ENCODE measurements at places on chromosomes 11 and 22. TPM values are rescaled to one million over a fixed set of nuclear protein-coding genes. Genes with fewer than 3 reads are reported as not detected.

The MMP12 gene
- total RNA-seq = not detected

The KRTAP5-11 gene
- not detected for total RNA-seq

The TRPC6 gene
- 0.23 TPM for total RNA-seq

The GUCY1A2 gene
- total RNA-seq = 0.08 TPM

The SEPTIN3 gene
- total RNA-seq = 0.08 TPM

The FAM180B gene
- total RNA-seq = not detected

The LGR4 gene
- total RNA-seq = 30.8 TPM

The CASP12 gene
- not detected for total RNA-seq

The DKK3 gene
- total RNA-seq = 315 TPM

The ACR gene
- total RNA-seq = not detected
